Fibroblast of skin of scalp (primary cell): ENCODE measurements at places on chromosomes 12 and 14.

DNA sequence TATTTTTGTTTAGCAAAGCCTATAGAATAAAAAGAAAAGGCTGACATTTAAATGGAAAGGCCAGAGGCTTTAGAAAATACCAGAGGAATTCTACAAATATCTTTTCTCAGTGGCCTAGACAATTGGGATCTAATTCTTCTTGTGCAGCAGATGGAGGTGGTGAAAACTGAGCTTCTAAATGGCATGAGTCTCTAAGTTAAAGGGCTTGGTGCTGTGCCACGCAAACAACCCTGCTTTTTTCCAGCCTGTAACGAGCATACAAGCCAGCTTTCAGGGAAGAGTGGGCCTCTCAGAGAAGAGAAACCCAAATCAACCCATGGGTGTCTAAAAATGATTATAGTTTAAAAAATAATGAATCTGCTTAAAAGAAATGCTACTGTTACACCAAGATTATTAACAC is 237.9 kb upstream of the NAV3 start:
- DNase-seq = no peak

GRCh38 chr12:116400636-116401372 is 123.3 kb upstream of the MED13L start:
- no peak for DNase-seq

GRCh38 chr14:27389402-27389801 is 791.6 kb upstream of the NOVA1 start:
- peak; percentile 23 for DNase-seq

DNA sequence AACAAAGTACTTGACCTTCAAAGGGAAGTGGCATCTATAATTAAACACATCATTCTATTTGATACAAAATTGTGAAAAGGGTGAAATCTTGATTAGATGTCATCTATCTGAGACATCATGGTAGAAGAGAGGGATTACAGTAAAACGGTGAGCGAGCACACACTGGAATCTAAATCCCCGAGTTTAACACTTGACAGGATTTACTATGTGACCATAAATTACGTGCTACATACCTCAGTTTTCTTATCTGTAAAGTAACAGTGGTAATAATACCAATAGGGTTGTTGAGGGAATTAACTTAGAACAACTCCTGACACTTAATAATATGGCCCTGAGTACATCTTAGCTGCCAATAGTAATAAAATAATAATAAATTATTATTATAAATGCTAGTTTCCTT is 13.3 kb downstream of the USP44 start:
- DNase-seq = no peak

DNA sequence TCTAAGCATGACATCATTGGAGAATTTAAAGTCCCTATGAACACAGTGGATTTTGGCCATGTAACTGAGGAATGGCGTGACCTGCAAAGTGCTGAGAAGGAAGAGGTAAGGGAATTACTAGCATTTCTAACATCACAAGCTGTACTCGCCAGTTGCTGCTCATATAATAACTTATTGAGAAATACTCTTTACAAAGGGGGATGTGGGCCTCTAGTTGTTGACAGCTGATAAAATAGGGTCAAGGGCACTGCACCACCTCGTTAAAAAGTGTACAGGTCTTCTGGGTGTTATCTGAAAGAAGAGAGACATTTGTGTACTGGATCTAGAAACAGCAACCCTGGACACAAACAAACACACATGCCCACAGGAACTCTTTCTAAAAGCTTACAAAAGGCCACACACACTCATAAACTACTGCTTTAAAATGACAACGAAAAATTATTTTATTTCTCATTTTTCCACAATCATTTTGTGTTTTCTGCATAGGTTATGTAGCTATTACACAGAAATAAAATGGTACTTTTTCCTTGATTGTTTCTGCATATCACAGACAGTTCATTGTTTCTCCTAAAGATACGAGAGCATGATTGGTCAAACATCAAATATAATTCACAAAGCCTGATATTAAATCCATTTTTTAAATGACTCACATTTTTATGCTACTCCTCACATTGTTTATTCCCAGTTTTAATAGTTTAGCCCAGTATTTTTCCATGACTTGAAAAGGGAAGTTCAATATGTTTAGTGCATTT is 391.1 kb downstream of the PAWR start:
- DNase-seq = no peak

GRCh38 chr14:103882503-103883262 is 35.3 kb upstream of the PPP1R13B start:
- no peak for DNase-seq

- no peak for DNase-seq
Observed at GRCh38 chr12:129312048-129312447, 458.8 kb downstream of the GLT1D1 start.

DNA sequence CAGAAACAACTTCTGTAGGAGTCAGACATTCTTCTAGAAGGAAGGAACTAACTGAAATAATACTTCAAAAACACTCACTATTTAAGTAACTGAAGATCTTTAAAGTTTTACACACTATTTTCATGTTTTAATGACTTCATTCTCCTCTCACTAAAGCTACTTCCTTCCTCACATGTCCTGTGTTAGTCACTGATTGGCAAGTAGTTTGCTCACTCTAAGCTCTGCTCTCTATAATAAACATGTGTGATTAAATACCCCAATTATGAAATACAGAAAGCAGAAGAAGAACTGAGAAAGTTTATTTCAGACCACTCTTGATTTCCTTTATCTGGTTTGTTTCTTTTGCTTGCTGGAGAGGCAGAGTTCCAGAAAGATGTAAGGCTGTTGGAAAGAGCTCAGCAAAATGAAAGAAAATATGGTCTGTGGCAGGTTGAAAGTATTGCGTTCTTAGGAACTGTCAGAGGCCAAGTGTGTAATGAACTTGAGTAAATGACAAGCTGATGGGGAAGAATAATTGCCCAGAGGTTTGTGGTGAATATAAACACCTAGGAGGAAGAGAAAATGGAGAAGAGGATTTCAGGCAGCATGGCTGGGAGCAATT is 522.0 kb upstream of the SEL1L start:
- no peak for DNase-seq

DNA sequence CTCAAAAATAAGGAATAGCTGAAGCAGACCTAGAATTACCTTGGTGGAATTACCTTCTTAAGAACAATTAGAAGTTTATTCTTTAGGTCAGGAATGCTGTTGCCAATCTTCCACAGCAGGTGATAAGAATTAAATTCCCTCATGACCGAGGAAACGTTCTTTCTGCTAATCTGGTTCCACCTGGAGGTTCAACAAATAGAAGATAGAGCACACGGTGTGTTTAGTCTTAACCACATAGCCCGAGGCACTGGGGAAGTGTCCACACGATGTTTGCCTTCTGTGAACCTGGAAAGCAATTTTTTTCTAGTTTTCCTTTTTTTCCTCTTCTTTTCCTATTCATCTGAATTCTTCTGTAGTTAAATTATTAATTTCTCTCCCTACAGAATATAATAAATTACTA is 906.9 kb downstream of the NRXN3 start:
- no peak for DNase-seq

- DNase-seq = no peak
Observed at GRCh38 chr14:99231161-99231849, 40.7 kb downstream of the BCL11B start.

DNA sequence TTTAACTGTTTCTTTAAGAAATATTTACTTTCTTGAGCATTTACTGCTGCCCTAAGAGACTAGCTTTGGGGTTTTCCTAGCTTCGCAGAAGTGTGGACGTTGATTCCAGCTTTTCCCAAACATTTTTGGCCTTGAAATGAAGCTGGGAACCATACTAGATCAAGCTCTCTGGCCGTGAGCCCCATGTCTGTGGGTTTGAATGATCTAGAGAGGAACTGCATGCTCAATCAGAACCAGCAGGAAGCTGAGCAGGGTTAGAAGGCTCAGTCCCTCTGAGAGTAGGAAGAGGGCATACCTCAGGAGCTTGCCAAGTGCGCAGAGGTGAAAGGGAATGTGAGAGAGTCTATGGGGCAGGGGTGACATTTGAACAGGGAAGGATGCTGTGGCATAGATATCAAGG is 292.1 kb downstream of the CACNA1C start:
- no peak for DNase-seq

- peak; percentile 3 for DNase-seq
Observed at GRCh38 chr12:32756476-32757066, 874 bp upstream of the YARS2 start.

- DNase-seq = no peak
Observed at GRCh38 chr12:13105781-13106180, 2.3 kb upstream of the GSG1 start.

DNA sequence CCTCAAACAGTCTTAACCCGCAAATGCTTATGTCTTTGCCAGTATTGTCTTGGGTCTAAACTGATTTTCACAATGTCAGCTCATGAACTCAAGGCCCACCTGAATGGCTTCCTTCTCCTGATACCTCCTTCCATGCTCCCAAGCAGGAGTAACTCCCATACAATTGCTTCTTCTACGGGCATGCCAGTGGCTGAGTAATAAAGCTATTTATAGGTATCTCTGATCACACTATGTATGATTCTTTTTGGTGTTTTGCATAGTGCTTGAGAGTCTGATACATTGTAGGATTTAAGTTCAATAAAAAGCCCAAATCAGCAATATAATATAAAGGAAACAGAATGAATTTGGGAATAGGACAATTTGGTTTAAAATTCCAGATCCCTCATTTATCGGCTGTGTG is 235.0 kb upstream of the DCN start:
- no peak for DNase-seq

GRCh38 chr14:86464341-86464740 is 934.4 kb downstream of the FLRT2 start:
- DNase-seq = peak; percentile 3

GRCh38 chr12:91361864-91362263 is 179.2 kb upstream of the DCN start:
- peak; percentile 49 for DNase-seq
